GM23338 (cell line): ENCODE measurements at places on chromosomes 16 and 17. TPM values are rescaled to one million over a fixed set of nuclear protein-coding genes. Genes with fewer than 3 reads are reported as not detected.
A peak's percentile ranks its signal among the peaks of the same experiment; 100 is the strongest.

DNA sequence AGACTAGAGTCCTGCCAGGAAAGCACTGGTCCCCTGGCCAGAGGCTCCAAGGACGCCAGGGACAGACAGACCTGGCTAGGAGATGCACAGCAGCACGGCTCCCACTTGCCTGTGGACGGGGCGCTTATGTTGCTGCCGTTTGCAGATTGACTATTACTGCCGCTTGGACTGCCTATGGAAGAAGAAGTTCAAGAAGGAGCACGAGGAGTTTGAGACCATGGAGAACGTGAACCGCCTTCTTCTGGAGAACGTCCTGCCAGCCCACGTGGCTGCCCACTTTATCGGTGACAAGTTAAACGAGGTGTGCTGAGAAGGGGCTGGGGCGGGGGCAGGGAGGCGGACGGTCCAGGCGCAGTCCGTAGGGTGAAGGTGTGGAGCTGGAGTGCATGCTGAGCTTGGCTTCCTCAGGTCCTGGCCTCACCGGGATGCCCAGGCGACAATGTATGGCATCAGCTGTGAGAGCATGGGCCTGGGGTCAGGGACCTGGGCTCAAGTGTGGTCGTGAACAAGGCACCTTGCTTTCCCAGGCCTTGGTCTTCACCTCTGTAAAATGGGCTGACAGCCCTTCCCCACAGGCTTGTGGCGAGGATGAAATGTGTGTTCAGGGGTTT, 45.6 kb downstream of the ADCY7 start:
- DNase-seq = no peak

DNA sequence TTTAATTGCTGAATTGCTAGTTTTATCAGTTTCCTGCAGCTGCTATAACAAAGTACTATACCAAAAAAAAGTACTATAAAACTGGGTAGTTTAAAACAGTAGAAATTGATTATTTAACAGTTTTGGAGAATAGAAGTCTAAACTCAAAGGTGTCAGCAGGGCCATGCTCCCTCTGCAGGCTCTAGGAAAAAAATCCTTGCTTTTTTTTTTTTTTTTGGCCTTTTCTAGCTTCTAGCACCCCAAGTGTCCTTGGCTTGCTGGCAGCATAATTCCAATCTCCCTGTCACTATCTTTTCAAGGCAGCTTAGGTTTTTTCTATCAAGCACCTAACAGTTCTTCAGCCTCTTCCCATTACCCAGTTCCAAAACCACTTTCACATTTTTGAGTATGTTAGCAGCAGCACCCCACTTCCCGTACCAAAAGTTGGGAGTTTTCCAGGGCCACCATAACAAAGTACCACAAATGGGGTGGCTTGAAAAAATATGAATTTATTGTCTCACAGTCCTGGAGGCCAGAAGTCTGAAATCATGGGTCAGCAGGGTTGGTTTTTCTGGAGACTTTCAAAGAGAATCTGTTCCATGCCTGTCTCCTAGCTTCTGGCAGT, 37.4 kb downstream of the BPTF start:
- peak; percentile 49 for DNase-seq

DNA sequence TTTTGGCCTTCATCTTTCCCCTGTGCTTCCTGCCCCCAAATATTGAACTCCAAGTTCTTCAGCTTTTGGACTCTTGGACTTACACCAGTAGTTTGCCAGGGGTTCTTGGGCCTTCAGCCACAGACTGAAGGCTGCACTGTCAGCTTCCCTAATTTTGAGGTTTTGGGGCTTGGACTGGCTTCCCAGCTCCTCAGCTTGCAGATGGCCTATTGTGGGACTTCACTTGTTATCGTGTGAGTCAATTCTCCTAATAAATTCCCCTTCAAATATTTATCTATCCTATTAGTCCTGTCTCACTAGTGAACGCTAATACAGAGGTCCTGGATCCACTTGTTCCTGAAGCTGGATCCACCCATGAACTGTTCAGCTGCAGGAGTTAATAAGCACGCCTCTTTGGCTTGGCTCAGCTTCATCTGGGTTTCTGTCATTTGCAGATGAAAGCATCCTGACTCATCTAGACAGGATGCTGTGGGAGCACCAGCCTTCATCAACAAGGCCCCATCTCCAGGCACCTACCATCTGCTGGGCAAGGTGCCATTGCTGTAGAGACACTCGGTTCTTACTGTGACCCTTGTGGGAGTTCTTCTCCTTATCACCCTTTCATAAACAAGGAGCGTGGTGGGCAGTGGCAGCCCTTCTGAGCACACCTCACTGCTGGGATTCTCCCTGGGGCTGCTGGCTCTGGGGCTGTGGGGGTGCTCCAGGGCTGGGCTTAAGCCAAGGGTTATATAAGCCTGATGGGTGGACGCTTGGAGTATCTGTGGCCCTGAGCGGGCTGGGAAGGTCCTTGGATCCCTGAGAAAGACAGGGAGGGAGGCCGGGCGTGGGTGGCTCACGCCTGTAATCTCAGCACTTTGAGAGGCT, 23.1 kb downstream of the LAT start:
- no peak for DNase-seq

DNA sequence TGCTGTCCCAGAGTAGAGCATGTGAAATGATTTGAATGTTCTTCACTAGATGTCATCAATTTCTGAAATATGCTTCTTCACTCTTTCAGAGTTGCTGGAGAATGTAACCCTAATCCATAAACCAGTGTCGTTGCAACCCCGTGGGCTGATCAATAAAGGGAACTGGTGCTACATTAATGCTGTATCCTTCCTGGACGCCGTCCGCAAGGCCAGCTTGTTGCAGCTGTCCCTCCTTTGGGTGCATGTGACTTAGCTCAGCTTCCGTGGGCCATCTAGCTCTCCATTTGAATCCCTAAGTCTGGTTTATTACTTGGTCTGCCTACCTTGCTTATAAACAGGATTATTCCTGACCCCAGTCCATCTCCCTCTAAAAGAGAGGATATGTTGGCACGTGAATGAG, 58.8 kb downstream of the USP10 start:
- no peak for DNase-seq

HOXB6 gene
- not detected in 2 replicates for total RNA-seq

PERCC1 gene
- not detected in 2 replicates for total RNA-seq
